ENCODE measurements at places on chromosomes 7 and 10.

- no peak for DNase-seq
Observed at GRCh38 chr10:99450156-99450555, 19.7 kb upstream of the GOT1 start.

DNA sequence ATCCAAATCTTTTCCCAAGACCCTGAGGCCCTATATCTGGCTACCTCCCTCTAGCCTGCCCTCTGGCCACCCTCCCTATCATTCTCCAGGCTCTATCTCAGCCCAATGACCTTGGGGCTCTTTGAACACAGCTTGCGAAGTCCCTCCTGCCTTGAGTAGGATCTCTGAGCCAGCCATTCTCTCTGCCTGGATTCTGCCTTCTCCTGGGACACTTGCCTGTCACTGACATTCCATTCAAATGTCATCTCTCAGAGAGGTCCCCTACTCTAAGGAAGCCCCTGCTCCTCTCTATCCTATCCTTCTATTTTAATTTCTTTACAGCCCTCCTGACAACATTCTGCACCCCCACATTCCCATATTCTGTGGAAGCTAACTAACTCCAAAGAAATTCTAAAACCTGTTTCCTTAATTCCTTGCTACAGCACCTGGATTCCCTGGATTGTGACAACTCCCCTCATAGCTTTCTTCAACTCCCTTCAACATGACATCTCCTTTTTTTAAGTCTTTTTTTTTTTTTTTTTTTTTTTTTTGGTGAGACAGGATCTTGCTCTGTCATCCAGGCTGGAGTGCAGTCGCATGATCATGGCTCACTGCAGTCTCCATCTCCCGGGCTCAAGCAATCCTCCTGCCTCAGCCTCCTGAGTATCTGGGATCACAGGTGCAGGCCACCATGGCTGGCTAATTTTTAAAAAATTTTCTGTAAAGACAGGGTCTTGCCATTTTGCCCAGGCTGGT is 81.0 kb upstream of the ASAH2 start:
- no peak for DNase-seq

GRCh38 chr10:129973674-129974059 is 9.6 kb upstream of the EBF3 start:
- DNase-seq: no peak

DNA sequence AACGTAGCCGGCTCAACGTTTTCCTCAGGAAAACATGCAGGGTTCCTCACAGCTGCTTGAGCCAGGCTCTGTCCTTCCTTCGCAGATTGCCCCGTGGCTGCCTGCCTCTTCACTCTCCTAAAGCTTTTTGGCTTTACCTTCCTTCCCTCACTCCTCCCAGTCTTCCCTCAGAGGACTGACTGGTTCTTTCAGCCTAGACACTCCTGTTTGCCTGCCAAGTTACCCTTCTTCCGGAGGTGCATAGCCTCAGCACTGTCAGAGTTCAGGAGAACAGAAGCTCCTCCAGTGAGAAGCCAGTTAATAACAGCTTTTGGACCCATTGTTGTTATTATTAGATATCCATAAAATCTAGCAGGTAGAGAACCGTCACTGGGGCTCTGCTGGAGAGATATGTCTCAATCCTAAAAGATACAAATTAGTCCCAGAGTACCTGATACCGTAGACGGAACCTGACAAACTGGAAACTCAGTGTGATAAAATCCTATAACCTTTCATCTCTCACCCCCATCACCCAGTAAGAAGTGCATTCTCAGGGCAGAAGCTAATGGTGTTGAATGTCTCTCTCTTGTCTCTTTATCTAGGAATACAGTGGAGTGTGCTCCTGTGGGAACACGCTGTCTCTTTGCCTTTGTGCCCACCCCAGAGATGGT is 79.6 kb downstream of the SND1 start:
- no peak for DNase-seq

- DNase-seq: no peak
Observed at GRCh38 chr10:133237588-133238465, at the start of gene VENTX. TSS of gene VENTX (plus strand) at chr10:133237855. CDS start at chr10:133237915, 60 bp downstream.

GRCh38 chr10:102814873-102815661 is 22.1 kb downstream of the CYP17A1 start:
- no peak for DNase-seq

GRCh38 chr10:88527245-88527644 is 55.9 kb downstream of the RNLS start:
- DNase-seq: no peak

DNA sequence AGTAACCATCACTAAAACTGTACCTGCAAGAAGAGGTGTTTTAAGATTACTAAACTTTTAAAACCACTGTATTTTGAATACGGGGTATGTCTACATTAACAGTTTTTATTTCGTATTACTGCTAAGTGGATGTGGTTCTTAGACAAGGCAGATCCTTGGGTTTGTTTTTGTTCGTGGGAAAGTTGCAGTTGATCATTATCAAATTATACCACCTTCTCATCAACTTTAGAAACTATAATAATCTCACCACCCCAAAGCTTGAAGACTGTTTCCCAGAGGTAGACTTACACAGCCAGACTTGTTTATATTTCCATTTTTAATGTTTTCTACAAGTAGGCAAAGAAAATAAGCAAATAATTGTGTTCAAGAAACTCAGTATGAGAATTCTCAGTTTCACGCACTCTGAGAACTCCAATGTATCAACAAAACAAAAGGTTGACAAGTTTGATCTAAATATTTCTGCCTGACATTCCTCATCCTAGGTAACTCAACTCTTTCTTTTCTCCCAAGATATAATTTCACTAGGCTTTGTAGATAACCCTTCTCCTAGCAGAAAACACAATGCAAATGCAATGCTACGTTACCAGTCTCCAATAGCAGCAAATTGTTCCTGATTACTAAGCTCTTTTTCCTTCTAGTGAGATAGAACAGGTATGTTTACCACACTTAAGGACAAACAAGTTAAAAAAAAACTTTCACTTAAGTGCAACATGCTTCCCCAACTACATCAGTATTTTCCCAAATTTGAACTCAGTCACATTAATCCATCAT is 36.0 kb downstream of the IGF2BP3 start:
- no peak for DNase-seq

DNA sequence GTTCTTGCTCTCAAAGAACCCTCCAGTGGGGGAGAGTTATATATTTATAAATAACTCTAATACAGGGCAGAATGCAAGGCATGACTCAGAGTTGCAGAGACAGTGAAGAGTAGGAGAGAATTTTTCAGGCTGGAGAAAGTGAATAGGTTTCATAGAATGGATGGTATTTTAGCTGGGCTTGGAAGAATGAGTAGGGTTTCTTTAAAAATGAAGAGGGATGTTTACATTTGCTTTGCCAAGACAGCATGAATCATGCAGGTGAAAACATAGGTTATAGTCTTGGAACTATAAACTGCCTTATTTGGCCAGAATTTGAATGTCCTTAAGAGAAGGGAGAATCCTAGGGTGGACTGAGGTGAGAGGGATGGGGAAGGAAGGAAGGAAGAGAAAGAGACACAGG is 124.8 kb downstream of the CPED1 start:
- no peak for DNase-seq

DNA sequence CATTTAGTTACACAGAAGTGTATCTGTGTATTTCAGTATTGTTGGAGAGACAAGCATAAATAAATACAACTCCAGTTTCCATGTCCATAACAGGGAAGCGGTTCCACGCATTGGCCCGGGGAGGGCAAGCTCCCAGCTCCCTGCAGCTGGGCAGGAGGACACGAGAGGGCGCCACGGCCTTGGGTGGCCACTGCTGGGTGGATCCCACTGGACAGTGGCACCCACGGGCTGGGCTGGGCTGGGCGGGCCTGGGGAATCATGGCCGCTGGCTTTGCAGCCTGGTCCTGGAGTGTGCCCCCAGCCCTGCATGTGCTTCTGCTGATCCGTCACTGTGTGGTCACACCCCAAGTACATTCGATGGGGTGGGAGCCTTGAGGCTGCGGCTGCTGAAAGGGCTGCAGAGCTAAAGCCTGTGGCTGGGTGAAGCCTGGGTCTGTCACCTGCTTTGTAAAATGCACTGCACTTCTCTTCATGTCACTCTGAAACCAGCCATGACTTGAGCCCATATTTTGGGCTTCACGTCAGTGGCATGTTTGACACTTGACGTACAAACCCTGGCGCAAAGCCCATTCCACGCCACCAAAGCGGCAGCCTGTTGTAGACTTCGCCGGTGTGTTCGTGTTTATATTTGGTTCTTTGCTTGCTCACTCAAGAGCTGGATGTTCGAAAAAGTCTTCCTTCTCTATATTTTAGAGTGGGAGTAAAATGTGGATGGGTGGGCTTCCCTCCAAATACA is 27.5 kb downstream of the LRRC27 start:
- DNase-seq: no peak

DNA sequence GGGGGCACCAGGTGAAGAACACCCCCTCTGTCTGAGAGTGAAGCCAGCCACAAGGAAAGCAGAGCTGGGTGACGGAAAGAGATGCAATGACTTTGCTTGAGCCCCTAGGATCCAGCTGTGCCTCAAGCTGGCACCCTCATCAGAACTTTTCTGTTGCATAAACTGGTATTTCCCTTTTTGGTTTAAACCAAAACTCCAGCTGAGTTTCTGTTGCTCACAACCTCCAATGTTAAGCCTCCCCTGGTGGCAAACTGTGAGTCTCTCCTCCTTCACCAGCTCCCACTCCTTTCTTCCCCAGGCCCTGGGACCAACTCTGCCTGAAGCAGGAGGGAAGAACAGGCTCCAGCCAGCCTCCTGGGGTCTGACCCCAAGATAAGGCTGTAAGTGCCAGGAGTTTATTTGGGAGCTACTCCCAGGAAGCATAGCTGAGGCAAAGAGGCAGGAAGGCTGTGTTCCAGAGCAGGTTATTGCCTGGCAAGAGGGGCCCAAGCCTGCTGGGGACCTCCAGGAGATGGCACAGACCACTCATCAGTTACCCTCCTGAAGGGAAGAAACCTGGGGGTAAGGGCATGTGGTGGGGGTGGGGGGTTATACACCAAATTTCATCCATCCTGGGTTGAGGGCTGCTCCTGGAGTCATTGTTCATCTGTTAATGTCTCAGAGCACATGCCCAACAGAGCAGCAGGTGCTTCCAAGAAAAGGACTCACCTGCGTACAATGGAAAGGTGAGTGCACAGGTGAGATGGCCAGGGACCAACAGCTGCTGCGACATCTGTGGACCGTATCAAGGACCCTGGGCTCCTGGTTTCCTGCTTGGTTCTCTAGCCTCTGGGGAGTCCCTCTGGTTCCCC is 73.3 kb upstream of the NANOS1 start:
- DNase-seq: no peak

GRCh38 chr10:47332946-47333345 is 10.7 kb downstream of the GDF2 start:
- DNase-seq: no peak

- no peak for DNase-seq
Observed at GRCh38 chr7:150335774-150336112, 5.7 kb downstream of the RARRES2 start.

GRCh38 chr7:154871928-154872750 is 130.8 kb downstream of the PAXIP1 start:
- DNase-seq: no peak

DNA sequence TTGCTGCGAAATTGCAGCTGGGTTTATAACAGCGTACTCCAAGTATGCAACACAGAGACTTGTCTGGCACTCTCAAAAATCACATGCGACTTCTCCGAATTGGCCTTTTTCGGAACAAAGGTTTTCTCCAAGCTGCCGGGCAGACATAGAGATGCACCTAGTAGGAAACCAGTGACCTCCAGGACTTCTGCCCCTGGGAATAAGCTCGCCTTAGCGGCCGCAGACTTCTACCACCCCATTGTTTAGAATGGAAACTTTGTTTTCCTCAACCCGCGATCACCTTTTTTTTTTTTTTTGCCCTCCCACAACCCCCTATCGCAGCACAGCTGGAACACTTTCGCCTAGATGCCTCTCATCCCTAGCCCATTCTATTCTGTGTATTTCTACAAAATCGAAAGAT is 4.9 kb upstream of the HOXA10 start:
- DNase-seq: no peak

DNA sequence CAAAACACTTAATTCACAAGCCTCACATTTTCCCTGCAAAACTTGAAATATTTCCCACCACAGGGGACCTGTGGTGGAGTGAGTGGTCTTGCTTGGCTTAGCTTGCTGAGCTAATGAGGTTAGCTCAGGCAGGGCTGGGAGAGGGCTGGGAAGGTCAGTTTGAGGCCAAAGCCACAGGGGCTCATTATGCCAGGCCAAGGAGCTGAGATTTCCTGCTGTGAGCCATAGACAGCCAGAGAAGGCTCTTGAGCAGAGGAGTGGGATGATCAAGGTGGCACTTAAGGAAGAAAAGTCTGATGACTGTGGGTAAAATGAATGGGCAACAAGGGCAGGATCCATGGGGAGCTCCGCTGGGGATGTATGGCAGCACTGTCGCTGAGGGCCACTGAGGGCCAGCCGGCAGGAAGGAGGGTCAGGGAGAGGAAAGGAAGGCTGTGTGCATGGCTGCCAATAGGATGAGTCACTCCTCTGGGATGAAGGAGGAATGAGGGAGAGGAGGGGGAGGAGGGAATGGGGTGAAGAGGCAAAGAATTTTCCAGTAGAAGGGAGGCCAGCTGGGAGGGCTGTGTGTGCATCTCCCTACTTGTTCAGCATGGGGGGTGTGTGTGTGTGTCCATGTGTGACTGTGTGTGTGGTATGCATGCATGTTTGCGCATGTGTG is 18.7 kb upstream of the ZNF488 start:
- no peak for DNase-seq

- no peak for DNase-seq
Observed at GRCh38 chr10:113430634-113431397, 122.0 kb upstream of the HABP2 start.

- no peak for DNase-seq
Observed at GRCh38 chr10:73872190-73872710, 2.1 kb downstream of the CAMK2G start.

GRCh38 chr7:1818575-1819258 is 148.6 kb downstream of the ELFN1 start:
- DNase-seq: no peak

- DNase-seq: no peak
Observed at GRCh38 chr7:12701433-12701832, 14.0 kb downstream of the ARL4A start.

- DNase-seq: peak; percentile 48
Observed at GRCh38 chr7:45920502-45921380, at the start of gene IGFBP3. TSS of gene IGFBP3 (minus strand) at chr7:45921272. CDS start at chr7:45921140, 132 bp downstream.

GRCh38 chr7:45683556-45684148 is 109.5 kb downstream of the ADCY1 start:
- no peak for DNase-seq

All from HEK293T (cell line).